ENCODE measurements at places on chromosomes 4 and X. TPM values are rescaled to one million over a fixed set of nuclear protein-coding genes. Genes with fewer than 3 reads are reported as not detected.

DNA sequence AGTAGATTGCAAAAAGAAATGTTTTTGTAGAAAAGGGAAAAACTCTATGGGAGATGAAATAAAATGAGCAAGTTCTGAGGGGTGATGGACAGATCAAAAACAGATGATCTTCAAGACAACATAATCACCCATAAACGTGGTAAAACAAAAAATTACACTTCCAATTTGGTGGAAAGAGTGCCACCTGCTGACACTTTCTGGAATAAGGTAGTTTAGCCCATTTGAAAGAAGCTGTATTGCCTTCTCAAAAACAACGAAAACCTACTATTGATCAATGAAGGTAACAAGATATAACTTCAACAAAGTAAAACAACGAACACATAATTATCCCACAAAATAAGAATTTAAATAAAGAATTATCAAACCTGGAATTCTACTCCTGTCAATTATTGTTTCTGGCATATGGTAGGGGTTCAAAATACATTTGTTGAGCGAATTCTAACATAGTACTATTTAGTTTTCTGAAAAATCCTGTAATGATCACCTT lies 2.5 kb downstream of the COQ2 start:
- DNase-seq = peak; percentile 54

GRCh38 chr4:52195869-52196268 lies 144.8 kb downstream of the SPATA18 start:
- DNase-seq = no peak

DNA sequence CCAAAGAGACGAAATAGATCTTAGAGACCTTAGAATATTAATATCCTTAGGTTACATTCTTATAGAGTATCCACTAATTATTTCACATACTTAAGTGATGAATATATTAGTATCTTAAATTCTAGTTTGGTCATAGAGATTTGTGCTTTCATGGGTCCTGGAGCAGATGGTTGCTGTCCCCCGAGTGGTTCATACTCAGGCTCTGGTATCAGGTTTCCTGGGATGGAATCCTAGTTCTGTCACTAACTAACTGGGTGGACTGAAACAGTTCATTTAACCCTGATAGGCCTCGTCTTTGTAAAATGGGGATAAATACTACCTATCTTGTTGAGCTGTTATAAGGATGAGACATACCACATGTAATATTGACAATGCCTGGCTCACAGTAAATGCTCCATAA lies 264.6 kb downstream of the TENM3 start:
- no peak for DNase-seq

Gene NDST4
- not detected for total RNA-seq

Gene GAGE12H
- total RNA-seq = not detected

GRCh38 chr4:2289311-2289954 lies 27.5 kb upstream of the MXD4 start:
- no peak for DNase-seq

Gene VEGFC
- total RNA-seq = 0.77 TPM

Gene FRG2
- not detected for total RNA-seq

- DNase-seq = no peak
Measured at GRCh38 chr4:113692809-113693411, 68.6 kb downstream of the CAMK2D start.

Gene ARHGAP6
- total RNA-seq = 0.39 TPM

DNA sequence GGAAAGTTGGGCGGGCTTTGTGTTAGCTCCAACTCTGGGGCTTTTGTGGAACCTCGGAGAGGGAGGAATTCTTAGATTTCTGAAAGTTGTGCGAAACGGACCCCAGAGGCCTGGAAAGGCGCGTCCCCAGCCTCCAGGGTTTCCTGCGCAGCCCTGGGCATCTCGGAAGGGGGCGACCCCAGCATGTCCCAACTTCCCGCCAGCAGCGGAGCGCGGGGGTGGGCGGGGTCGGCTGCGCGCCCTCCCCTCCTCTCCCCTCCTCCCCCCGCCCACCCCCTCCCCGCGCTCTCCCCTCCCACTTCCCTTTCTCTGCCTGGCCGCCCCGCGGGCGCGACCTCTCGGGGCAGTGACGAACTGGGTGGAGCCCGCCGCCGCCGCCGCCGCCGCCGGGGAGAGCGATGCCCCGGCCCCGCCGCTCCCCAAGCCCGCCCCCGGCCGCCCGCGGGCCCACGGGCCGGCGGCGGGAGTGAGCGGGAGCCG lies 16.8 kb downstream of the PTTG2 start:
- DNase-seq = peak; percentile 45

Gene SEPTIN11
- total RNA-seq = 106 TPM

- no peak for DNase-seq
Measured at GRCh38 chr4:6889736-6890324, 19.8 kb upstream of the TBC1D14 start.

Gene BANK1
- under 0.01 TPM for total RNA-seq

DNA sequence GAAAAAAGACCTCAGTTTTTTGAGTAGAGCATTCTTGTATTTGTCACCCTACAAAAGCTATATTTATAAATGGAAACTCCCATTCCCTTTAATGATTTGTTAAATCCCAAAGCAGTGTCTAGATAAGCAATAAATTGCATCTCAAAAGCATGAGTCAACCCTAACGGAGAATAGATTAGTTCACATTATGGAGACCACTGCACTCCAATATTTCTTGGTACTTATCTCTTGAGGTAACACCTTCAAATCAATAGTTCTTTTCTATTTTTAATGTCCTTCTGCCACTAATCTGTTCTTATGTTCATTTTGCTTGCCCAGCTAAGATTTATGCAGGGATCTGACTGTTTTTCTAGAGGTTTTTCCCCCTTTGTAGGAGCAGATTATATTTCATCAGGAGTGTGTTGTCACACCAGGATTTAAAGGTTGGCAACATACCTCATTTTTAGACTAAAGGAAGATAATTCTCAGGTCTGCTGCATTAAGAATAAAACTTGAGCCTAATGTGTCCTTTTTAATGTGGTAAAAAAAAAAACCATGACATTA lies 91.4 kb upstream of the ADGRG2 start:
- DNase-seq = no peak

- no peak for DNase-seq
Measured at GRCh38 chrX:69539437-69539836, 35.3 kb downstream of the NALF2 start.

DNA sequence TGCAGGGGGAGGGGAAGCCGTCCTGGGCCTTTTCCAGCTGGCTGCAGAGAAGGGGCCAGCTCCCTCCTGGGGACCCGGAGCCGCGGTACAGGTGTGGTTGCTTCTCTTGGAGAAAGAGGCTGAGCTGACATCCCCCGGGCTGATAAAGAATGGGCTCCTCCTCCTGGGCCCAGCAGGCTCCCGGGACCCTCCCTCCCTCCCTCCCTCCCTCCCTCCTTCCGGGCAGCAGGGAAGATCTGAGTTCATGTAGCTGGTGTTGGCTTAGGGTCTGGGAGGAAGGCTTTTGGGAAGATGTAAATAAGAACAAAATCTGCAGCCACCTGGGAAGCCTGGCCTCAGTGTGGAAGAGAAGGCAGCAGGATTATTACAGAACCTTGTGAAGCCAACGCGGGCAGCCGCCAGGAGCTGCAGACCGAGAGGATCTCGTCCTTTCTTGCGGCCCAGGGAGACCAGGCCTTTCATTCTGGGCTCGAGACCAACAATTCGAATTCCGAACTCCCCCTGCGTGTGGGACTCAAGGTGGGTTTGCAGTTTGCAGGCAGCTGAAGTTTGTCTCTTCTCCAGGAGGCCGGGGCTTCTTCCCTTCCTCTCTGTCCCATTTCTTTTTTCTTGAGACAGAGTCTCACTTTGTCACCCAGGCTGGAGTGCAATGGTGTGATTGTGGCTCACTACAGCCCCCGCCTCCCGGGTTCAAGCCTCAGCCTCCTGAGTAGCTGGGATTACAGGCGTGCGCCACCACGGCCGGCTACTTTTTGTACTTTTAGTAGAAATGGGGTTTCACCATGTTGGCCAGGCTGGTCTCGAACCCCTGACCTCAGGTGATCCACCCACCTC lies at the start of gene PLCXD1:
TSS of gene PLCXD1 (plus strand) at position 216 of the 834 bp plus-strand sequence. CDS start 2,807 bp downstream, outside the sequence.
- no peak for DNase-seq

- no peak for DNase-seq
Measured at GRCh38 chr4:76302826-76303438, 3.6 kb upstream of the STBD1 start.

GRCh38 chr4:17578482-17578891 lies 1.5 kb downstream of the LAP3 start:
- DNase-seq = no peak

Gene GAGE12F
- not detected for total RNA-seq

Gene POU4F2
- total RNA-seq = not detected

GRCh38 chr4:150379454-150379853 lies 202.5 kb upstream of the MAB21L2 start:
- peak; percentile 31 for DNase-seq

DNA sequence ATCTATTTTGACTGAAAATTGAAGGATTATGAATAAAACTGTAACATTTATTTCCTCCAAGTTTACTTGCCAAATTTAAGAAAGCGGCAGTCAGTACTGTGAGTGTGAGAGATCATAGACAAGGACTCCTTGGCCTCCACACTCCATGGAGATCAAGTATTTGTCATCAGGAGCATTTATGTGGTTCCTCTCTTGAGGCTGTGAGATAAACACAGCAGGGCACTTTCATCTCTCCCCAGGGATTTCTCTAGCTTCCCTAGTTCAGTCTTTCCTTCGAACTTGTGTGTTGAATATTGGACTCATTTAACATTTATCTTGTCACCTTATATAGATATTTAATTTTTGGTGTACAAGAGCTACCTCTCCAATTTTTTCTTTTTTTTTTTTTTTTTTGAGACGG lies 40.8 kb downstream of the PDE5A start:
- no peak for DNase-seq

DNA sequence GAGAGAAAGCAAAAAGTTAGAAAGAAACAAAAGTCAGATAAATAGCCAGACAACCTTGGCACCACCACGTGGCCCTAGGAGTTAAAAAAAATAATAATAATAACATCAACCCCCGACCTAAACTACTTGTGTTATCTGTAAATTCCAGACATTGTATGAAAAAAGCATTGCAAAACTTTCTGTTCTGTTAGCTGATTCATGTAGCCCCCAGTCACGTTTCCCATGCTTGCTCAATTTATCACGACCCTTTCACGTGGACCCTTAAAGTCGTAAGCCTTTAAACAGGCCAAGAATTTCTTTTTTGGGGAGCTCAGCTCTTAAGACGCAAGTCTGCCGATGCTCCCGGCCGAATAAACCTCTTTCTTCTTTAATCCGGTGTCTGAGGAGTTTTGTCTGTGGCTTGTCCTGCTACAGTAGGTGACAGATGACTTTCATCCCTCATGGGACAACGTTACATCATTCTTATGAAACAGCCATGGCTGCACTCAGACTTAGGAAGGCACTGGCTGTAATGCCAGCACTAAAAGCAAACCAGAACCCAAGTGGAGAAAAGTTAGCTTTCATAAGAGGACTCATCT lies 520 bp downstream of the ACOX3 start:
- DNase-seq = no peak

DNA sequence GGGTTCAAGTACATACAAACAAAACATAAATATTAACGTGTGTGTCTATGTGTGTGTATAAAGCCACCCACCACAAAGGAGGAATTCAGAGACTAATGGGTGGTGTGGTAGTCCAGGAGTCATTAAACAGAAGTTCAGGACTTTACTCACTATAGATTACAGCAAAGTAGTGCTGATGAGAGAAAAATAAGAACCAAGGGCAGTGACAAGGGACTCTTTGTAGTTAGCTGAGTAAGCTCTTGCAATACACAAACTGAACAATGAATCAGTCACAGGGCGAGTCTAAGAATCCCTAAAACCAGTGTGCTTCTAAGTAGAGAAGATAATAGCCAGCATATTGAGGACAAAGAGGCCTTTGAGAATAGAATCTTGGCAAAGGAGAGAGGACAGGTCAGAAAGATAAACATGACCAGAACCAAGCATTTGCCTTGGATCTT lies 232.4 kb downstream of the PPP3CA start:
- DNase-seq = no peak

Gene INTS6L
- total RNA-seq = 0.63 TPM

Gene FAT1
- total RNA-seq = 2.3 TPM

Gene ARMCX4
- 3.4 TPM for total RNA-seq

DNA sequence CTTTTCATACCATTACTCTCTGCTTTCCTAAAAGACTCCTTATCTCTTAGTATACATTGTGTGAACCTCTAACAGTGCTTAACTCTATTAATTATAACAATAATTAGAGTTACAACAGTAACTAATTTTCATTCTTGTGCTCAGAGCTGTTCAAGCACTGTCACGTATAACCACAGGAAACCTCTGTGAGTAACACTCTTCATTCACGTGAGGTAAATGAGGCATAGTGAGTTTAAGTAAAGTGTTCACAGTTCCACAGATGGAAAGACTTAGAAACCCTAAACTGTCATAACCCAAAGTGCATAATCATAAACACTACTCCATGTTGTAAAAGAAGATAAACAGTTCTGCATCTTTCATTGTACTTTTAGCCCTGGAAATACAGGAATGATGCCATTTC lies 222.4 kb downstream of the CCSER1 start:
- DNase-seq = no peak

Gene SH2D1A
- not detected for total RNA-seq

Gene OGT
- total RNA-seq = 65.6 TPM

Gene PAGE2
- not detected for total RNA-seq

Gene ZCCHC18
- 3.3 TPM for total RNA-seq

Gene PHOX2B
- not detected for total RNA-seq

DNA sequence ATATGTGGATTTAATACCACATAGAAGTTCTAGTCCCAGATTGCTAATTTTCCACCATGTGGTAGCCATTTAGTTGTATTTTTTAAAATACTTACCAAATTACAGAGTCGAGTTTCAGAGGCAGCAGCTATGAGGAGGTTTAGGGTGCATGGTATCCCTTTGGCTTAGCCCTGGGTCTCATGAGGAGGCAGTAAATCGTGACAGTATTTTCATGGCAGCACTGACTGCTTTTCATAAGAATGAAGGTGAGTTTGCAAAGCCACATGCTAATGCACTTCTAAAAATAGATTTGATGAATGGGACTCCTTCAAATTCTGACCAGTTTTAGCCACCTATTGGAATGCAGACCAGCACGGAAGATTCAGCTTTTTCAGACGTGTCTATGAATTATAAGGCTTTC lies 114.0 kb upstream of the FRG1 start:
- DNase-seq = no peak

- DNase-seq = peak; percentile 82
Measured at GRCh38 chr4:123017636-123018395, 95.4 kb upstream of the NUDT6 start.

All from dermis microvascular lymphatic vessel endothelial cell (primary cell).